ENCODE measurements at places on chromosomes 1 and 21.

DNA sequence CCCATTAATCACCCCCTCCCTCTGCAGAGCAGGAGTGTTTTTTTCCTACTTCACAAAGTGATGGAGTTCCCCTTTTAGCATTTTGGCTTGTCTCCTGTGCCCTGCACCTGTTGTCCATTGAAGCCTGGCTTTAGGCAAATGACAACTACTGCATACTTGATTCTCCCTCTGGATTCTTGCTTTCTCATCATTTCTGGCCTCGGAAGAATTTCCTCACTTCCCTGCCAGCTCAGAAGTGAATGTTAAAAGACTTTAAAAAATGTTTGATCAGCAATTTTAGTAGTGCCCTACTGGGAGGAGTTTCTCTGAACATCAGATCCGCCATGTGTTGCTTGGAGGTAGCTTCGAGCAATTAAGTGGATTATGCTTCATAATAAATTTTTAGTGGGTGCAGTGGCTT is 28.1 kb downstream of the RCOR3 start:
- DNase-seq: no peak

GRCh38 chr1:198623752-198624647 is 14.8 kb upstream of the PTPRC start:
- DNase-seq: no peak

GRCh38 chr1:45198185-45198584 is 8.2 kb downstream of the ZSWIM5 start:
- DNase-seq: no peak

DNA sequence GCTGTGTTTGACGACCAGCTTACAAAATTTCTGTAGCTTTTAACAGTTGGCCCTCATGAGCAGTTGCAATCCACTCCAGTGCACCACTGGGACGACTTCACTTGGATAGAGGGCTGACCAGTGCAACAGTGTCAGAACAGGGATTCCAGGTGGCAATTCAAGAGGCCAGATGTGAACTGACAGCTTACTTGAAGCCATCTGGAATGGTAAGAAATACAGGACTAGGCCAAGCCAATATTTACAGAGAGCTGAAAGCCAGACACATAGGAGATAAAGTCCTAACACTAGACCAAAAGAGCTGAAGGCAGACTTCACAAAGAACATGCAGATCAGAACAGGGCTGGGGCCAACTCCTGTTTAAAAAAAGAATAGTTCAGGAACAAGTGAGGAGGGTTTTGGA is 93.5 kb upstream of the NFIA start:
- no peak for DNase-seq

GRCh38 chr1:24481843-24482610 is 20.6 kb upstream of the RCAN3 start:
- no peak for DNase-seq

DNA sequence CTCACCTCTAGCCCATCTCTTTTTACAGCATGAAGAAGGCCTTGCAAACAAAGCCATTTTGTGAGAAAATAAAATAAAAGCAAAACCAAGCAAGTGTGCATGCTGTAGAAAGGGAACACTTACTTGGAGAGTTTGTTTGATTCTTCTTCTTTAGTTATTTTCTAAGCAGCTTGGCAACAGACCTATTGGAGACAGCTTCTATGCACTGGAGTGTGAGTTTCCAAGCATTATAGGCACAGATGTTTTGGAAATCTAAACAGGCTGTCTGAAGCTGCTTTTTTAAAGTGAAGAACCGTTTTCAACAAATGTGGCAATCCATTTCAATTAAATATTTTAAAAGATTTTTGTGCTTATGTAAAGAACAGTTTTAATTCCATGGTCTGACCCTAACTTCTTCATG is 76.6 kb downstream of the NGF start:
- DNase-seq: no peak

GRCh38 chr1:201275253-201275666 is 8.0 kb upstream of the PKP1 start:
- no peak for DNase-seq

- DNase-seq: no peak
Measured at GRCh38 chr1:33224166-33224707, 32.1 kb upstream of the ZNF362 start.

GRCh38 chr1:106584107-106584506 is 472.4 kb upstream of the PRMT6 start:
- peak; percentile 40 for DNase-seq

- DNase-seq: no peak
Measured at GRCh38 chr1:67771749-67772148, 61.5 kb downstream of the GNG12 start.

DNA sequence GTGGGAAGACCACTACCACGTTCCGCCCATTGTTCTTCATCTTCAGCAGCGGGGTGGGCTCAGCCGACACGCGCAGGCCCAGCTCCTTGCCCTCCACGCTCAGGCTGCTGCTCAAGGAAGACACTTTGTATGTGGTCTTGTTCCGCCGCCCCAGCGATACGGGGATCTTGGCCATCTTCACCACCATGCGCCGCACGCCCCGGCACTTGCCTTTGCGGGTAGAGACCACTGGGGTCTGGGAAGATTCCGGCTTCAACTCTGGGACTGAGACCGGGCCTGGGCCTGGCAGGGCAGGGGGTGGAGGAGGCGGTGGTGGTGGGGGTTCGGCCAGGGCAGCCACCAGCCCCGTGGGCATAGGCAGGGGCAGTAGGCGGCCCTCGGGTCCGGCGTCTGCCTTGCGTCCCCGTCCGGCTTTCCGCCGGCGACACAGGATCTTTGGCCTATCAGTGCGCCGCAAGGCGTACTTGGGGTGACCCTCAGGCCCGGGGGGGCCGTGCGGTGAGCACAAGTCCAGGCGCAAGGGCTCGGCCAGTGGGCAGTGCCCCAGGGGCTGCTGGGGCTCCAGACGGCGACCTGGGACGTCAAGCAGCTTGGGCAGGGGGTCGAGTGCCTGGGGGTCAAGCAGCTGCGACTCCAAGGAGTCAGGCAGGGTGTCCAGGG is 53.3 kb downstream of the AHDC1 start:
- no peak for DNase-seq

DNA sequence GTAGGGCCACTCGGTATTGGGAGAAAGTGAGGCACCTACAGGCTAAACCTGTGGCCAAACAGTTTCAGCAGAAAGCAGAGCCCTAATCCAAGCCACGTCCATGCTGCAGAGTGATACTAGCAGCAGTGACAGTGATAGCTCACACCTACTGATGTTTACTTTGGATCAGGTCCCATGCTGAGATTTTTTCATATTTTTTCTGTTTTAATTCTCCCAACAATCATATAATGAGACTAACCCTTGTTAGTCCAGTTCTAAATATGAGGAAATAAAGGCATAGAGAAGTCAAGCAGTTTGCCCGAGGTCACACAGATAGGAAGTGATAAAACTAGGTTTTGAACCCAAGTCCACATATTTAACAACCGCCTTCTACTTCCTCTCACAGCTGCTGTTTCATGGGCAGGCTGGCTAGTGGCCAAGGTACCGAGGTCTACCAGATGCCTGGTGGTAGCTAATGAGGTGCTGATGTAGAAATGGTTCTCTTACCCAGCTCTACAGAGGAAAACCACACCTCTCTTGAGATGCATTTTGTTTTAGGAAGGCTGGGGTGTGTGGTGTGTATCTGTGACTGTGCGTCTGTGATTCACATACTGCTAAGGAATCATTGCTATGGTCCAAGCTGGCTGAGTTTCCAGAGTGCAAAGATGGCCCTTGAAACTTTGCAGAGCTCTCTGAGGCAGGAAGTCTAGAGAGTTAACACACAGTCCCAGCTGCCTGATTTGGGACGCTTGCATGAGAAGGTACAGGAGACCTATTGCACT is 80.3 kb upstream of the ARTN start:
- DNase-seq: no peak

- DNase-seq: no peak
Measured at GRCh38 chr1:98480271-98480670, 181.2 kb upstream of the SNX7 start.

DNA sequence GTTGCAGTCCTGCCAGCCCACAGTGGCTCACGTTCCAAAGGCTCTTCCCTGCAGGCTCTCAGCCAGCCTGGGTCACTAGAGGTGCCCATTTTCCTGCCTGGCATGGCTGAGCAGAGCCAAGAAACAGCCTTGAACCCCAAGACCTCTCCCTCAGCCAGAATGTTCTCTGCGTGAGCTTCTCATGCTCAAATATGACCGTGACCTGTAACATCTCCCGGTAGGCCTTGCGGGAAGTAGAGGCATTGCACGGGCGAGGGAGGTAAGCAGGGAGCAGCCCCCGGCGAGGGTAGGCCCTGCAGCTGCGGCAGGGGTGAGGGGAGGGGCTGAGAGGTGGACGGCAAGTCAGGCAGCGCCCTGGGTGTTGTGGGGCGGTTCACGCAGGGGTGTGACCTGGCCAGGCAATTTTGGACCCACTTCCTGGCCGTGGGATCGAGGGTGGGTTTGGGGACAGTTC is 20.0 kb downstream of the RRP1 start:
- no peak for DNase-seq

- no peak for DNase-seq
Measured at GRCh38 chr1:193448682-193449461, 262.5 kb upstream of the B3GALT2 start.
